ENCODE measurements at places on chromosomes 1 and 21.

DNA sequence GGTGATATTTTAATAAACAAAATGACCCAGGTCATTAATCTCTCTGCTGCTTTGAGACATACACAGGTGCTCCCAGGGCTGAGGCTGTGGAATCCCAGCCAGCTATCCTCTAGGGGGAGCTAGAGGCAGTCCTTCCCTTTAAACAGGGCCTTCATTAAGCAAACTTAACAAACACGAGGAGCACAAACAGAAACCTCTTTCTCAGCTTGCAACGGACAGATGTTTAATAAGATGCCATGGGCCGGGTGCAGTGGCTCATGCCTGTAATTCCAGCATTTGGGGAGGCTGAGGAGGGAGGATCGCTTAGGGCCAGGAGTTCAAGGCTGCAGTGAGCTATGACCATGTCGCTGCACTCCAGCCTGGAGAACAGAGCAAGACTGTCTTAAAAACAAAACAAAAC is 106.7 kb downstream of the HIVEP3 start:
- DNase-seq = peak; percentile 69

DNA sequence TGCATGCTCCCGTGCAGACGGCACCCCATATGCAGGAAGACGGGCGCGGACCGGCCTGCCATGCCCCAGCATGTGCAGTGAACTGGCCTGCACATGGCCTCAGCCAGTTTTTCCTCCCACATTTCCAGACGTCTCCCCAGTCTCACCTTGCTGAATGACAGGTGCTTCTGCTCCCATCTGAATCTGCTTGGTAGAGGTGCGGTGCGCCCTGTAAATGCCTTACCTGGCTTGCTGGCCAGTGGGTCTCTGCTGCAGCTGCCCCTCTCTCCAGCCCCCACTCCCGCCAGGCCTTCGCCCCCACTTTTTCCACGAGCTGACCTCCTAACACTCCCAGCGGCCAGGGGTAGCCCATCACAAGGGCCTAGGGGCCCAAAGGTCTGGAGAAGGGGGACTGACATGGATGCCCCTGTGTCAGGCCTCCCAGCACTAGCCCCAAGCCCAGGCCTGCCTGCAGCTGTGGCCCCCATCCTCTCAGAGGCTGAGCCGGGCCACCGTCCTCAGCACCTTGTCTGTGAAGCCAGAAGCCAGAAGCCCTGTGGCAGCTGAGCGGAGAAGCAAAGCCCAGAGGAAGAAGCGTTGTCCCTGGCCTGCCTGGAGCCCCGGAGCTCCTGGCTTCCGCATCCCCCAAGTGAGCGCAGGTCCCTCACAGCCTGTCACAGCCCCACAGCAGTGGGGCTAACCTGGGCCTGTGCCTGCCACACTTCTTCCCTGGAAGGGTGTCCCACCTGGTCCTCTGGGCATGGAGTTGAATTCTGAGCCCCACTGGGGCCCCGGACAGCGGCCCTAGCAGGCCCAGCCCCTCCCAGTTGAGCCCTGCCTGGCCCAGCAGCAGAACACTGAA is 3.7 kb upstream of the SLC19A1 start:
- DNase-seq = no peak

DNA sequence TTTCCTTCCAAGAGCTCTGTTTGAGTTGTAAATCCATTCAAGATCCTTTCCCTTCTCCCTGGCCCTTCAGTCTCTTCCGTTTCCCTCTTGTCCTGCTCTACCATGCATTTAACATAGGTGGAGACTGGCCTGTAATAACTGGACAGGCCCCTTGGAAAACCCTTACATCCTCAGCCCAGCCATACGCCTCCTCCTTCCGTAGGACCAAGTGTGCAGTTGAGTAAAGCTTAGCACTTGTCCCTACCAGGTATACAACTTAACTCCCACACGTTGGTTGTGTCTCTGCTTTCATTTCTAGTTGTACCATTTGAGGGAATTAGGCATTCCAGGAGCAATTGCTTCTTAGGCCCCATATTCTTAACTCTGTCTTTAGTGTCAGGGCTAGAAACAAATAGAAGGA is 6.4 kb downstream of the MAN1C1 start:
- no peak for DNase-seq

DNA sequence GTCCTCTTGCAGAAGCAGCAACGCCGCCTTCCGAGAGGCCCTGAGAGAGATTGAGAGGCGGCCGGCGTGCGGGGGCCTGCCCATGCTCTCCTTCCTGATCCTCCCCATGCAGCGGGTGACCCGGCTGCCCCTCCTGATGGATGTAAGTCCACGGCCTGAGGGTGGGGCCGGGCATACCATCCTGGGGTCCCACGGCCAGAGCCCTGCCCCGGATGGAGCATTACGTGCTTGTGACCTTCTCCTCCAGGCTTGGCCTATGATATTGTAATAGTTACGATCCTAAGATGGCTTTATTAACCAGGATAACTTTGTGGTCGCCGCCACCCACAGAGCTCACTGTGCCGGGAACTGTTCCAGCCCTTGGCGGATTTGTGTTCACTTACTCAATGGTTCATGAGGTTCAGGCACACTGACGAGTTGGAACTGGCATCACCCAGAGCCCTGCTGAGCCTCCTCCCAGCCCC is 18.9 kb downstream of the ARHGEF16 start:
- no peak for DNase-seq

GRCh38 chr1:87853576-87854351 is 525.1 kb downstream of the LMO4 start:
- DNase-seq = no peak

DNA sequence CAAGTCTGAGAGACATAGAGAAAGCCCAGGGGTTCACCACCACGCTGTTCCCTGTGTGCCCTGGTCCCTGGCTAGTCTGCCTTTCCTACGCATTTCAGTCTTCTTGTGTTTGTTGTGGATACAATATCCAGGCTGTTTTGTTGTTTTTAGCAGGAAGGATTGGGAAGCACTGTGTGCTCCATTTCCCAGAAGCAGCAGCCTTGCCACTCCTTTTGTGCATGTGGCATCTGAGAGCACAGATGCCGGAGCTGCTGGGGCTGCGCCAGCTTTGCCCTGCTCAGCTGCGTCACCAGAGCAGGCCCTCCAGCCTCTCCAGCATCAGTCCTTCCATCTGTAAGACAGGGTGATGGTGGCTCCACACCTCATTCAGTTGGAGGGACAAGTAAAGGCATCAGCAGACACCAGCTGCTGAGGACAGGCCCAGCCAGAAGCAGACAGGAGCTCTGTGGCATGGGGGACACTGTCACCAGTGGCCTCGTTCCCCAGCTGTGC is 94.4 kb upstream of the COL6A1 start:
- DNase-seq = peak; percentile 38

GRCh38 chr1:118100686-118101514 is 84.1 kb downstream of the SPAG17 start:
- DNase-seq = peak; percentile 88

DNA sequence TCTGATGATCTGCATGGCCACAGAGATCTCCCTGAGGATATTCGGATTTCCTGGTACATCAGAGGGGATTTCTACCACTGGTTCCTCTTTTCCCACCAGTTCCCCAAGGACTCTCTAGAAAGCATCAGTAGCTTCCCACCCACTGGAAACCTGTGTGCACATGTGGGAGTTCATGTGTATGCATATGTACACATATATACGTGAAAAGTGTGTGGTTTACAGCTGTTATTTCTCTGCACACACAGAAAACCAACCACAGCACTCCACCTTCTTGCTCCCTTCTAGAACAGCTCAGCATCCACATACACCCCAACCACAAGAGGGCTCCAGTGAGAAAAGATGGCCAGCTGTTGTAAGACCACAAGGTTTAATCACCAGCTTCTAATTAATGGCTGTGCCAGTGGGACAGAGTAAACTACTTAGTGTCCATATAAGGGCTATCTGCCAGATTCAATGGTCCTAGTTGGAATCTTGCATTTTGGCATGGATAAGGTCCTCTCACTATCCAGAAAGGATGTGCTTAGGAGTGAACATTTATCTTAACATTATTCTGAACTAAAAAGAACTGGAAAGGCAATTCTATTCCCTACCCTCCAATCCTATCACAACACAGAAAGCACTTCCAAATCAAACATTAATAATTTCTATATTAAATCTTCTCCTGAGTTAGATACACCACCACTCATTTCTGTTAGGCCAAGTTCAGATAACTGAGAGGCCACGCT is 24.1 kb downstream of the GPR3 start:
- peak; percentile 29 for DNase-seq

DNA sequence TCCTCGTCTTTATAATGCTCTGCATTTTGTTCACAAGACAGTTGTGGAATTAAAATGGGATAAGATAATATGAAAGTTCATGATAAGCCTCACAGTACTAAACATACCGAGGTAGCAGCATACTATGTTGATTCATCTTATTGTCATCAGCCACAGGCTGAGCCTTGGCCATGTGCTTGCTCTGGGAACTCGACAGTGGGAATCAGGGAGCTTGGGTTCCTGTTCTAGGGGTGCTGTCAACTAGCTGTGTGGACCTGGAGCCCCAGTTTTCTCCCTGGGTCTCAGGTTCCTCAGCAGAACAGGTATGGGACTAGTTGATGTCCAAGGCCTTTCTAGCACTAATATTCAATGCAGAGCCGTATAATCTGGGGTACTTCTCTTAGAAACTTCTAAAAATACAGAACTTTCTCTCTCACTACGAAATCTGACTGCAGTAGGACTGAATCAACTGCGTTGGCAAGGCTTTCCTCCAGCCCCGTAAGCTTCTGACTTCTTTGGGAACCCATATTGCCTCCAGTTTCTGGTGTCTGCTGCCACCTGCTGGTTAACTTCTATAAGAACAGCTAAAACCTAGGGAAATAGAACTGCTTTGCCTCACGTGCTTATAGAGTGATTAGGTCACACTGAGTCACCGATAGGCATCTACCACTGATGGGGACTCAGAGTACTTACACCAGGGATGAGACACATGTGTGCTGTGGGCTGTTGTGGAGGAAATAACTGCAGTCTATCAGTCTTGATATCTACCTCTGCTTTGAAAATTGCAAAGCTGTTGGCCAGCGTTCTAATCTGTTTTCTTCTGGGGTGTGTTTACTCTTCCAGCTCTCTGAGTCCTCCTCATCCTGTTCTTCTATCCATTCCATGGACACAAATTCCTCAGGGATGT is 110.9 kb downstream of the RGL1 start:
- peak; percentile 84 for DNase-seq

DNA sequence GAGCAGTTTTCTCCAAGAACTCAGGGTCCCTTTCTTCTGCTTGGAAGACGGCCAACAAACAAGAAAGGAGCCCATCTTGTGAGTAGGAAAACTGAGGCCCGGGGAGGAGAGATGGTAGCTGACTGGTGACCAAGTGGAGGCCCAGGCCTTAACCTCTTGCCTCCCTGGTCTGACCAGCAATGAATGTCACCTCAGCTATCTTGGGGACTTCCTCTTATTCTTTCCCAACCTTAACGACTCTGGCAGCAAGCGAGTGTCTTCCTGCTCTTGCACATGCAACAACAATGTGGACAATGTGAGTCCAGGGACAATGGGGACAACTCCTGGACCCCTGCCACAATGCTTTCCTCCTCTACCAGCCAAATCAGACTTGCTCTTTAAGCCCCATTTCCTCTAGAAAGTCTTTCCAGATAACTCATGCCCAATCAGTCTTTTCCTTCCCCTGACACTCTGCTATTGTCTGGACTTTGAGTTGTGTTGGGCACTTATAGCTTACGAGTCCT is 12.6 kb downstream of the HSPG2 start:
- DNase-seq = no peak

GRCh38 chr1:92907949-92908684 is 53.1 kb downstream of the DIPK1A start:
- DNase-seq = peak; percentile 18
